ENCODE measurements at places on chromosomes 1 and 21.

GRCh38 chr1:102110586-102110985 lies 113.9 kb upstream of the OLFM3 start:
- DNase-seq: no peak

DNA sequence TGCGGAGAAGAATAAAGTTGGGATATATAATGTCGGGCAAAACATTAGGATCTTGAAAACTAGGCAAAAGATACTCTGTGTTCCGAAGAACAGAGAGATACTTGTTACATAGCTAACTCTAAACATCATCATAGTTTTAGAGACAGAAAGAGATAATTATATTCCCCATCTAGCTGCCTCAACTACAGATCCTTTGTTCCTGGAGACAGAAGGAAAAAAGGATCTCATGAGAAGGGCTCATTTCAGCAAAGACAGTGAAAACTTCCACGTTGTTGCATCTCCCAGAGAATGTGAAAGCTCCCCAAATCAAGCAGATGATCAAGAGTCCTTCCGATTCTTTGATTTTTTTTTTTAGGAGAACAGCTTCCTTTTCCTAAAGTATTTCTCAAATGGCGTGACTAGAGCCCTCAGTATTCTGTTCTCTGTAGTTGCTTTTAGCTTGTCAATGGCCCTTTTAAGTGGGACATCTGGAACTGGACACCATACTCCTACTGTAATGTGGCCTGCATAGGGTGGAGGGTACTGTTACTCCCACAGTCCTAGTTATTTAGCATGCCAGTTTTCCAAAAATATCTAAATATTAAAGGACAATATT lies 1048.2 kb downstream of the TTLL7 start:
- DNase-seq: no peak

GRCh38 chr1:236990052-236990445 lies 14.2 kb downstream of the MT1HL1 start:
- DNase-seq: no peak

- DNase-seq: no peak
Measured at GRCh38 chr1:210332233-210332632, 3.5 kb downstream of the HHAT start.

DNA sequence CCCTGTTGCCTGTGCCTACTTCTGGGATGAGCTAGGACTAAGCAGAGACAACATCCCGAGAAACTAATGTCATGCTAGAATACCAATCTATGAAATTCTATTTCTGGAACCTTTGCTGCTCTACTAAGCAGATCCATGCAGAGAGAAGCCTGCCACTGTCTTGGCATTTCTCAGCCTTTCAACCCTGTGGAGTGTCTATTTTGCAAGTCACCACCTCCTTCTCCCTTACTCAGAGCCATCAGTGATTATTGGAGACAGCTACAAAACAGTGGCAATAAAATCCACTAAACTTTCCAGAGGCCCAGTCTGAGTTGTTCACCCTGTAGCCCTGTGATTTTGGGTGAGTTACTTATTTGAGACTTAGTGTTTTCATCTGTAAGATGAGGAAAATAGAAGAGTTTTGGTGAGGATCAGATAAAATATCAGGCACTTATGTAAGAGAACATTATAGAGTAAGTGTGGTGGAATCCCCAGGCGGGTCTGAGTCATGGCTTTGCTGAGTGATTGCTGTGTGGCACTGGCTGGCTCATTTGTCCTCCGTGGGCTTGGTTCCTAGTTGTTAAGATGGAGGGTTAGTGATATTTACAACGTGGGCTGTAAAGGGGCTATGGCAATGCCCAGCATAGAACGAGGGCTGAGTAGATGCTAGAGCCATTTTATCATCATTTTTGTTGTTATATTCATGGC lies 61.1 kb downstream of the FMN2 start:
- DNase-seq: peak; percentile 36

DNA sequence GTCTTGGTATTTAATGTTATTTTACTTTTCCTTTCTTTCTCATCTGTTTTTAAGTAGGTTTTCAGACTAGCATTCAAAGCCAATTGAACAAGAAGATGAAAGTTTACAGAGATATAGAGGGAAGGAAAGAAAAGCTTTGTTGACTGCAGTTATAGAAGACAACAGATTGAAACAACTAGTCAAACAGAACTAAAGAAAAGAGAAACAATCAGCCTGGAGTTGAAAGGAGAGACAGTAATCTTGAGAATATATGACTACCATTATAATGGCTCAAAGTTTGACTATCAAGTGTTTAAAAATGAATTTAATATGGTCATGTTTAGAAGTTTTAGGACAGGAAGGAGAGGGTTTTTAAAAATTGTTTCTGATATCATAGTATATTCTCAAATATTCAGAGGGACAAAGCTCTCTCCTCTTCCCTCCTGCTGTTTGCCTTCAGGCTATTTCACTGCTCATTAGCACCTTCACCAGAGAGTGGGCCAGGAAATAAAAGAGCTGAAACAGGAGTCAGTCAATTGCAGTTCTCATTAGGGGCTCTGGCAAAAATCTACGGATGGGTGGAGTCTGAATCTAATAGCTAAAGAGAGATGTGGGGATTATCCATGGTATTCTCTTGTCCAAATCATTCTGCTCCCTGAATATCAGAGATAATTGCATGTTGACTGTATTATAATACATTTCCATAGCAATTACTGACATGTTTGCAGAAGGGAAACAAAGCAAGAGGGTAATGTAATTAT lies 577.8 kb downstream of the BRINP3 start:
- no peak for DNase-seq

DNA sequence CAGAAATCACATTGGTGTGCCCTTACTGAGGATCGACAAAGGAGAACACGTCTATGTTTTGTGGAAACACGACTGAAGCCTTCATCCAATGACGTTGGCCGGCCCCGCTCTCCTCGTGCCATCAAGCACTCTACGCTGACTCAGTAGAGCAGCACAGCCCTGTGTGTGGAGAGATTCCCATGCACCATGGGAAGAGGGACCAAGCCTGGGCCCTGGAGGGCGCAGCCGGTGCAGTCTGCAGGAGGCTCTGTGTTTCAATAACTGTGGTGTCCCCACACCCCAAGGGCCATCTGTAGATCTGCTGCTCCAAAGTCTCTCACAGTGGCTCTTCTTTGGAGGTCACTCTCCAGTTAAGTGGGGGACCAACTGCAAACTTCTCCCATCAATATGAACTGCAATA lies 97.4 kb downstream of the KCNJ15 start:
- DNase-seq: no peak

DNA sequence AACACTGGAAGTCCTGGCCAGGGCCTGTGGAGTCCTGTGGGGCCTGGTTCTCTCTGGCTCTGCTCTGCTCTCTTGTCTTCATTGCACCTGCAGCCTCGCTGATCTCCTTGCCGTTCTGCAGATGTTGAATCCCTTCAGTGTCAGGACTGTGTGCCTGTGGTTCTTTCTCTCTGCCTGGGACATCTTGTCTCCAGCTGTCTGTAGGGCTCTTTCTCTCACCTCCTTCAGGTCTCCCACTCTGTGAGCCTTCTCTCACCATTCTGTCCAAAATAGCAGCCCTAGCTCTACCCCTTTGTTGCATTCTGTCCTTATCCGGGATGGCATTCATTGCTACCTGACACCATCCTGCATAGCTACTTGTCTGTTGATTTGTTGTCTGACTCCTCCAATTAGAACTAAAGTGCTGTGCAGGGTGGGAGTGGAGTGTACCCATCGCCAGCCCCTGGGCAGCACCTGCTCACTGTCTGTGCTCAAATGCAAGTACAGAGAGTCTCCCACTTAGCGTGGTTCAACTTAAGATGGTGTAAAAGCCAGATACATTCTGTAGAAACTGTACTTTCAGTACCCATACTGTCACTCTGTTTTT lies 8.9 kb downstream of the PGBD2 start:
- DNase-seq: no peak

- no peak for DNase-seq
Measured at GRCh38 chr21:21915816-21916215, 917.6 kb downstream of the NCAM2 start.

- DNase-seq: no peak
Measured at GRCh38 chr21:25619198-25619597, 11.9 kb upstream of the MRPL39 start.

DNA sequence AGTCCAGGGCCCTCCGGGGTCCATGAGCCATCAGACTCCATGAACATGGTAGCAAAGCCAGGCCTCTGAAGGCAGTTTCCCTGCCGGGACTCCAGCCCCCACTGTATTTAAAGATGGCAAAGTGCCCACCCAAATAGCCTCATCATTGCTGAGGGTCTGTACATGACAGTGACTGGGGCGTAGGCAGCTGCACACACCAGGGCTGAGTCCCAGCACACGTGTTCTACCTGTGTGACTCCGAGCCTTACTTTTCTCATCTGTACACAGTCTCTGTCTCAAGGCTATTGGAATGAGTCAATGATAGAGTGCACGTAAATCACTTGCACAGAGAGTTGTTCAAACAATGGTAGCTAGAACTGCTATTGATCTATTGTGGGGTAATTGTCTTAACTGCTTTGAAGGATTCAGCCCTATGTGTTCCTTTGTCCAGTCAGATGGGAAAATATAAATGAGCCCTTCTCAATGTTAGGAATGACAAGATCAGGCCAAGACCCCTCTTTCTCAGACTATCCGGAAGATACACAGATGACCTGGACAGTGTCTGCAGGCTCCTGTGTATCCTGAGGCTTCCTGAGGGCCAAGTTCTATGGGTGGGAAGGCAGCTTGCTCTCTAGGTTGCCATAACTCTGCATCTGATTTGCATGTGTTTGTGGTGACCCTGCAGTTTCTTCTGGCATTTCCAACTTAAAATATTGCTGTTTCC lies 48.9 kb downstream of the RASSF5 start:
- no peak for DNase-seq

GRCh38 chr1:25072461-25072860 lies 142.4 kb upstream of the RUNX3 start:
- no peak for DNase-seq

- DNase-seq: no peak
Measured at GRCh38 chr21:34298534-34299167, 65.2 kb upstream of the KCNE2 start.

DNA sequence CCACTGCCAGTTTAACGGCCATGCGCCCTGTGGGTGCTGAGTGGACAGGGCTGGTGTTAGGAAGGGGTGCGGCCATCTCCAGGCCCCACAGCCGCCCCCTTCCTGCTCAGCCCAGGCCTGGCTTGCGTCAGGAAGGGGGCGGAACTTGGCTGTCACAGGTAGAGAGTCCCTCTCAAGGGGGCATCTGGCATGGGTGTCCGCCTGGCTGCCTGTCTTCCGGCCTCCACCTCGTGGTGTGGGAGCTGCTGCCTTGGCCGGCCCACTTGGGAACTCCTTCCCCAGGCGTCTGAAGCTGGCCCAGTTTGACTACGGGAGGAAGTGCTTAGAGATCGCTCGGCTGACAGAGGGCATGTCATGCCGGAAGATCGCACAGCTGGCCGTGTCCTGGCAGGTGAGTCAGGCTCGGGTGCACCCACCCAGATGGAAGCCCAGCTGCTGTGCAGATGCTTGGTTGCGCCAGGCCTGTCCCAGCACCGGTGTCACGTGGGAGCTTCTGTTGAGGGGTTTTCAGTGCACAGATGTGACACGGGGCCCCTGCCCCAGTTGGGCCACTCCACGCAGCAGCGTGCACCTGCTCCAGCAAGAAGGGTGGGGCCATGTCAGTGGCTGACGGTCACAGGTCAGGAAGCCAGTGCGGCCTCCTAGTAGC lies 9.1 kb upstream of the ATAD3B start:
- DNase-seq: peak; percentile 64

GRCh38 chr1:107480548-107481415 lies 339.9 kb downstream of the NTNG1 start:
- DNase-seq: peak; percentile 12

- DNase-seq: peak; percentile 54
Measured at GRCh38 chr1:174982971-174983689, 16.6 kb upstream of the CACYBP start.

DNA sequence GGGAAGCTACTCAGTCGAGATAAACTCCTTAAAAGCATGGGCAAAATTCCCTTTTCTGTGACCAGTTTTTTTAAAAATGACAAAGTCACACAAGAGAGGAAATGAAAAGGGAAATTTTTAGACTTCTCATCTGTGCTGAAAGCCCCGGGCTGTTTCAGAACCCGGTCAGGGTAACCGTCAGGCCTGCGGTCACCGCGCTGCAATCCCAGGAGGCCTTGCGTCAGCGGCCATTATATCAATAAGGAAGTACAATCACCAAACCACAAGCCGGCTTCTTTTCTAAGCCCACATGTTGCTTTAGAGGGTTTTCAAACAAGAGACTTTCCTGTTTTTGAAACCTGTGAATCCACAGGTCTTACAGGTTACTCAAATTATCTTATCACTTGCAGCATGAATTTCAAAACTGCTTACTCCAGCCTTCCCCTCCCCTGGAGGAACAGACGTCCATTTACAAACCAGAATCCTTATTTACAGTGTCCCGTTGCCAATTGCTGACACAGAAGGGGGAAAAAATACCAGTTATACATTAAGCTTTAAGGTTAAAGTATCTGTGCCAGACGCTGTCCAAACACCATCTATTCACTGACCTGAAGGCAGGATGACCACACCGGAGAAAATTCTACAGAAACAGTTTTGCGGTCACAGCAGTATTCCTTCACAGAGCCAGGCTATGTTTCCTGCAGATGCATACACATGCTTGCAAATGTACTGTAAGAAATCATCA lies 165.3 kb downstream of the TOMM20 start:
- peak; percentile 96 for DNase-seq

GRCh38 chr1:152049291-152050083 lies 12.7 kb upstream of the S100A11 start:
- peak; percentile 81 for DNase-seq

DNA sequence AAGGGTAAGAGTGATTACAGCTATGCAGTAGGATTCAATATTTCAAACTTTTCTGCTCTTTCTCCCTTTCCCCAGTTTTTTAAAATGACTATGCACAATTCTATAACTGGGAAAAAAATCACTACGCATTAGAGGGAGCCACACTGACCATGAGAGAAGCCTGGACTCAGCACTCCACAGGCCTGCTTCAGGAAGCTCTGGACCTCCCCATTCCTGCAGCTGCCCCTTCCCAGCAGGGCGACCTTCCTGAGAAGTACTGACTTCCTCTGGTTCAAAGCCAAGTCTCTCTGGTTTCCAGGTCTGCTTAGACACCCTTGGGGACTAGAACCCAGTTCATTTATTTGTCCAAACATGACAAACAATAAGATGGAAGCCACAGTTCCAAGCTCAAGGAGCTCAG lies 42.0 kb upstream of the CLSTN1 start:
- no peak for DNase-seq

GRCh38 chr1:213326281-213327016 lies 275.4 kb downstream of the RPS6KC1 start:
- DNase-seq: peak; percentile 47

DNA sequence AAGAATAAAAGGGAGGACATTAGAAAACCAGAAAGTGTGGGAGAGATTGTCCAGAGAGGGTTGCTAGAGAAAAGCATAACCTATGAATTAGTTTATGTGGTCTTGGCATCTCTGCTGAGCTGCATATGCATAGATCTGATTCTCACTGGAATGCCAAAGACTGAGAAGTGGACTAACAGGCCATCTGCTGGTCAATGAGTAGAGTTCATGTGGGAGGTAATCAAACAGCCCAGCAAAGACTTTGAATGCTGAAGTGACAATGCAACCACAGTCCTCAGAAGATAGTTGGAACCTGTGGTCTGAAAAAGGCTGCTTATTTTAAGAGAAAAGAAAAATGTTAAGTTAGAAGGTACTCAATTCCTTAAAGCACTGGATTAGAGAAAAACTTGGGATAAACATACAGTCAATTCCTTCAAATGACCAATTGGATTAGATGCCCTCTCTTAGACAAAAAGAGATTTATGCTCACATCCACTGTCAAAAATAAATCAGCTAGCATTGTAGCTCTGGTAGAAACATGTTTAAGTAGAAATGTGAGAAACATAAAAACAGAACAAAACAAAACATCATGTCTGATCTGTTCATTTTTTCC lies 382.8 kb downstream of the AMY1C start:
- no peak for DNase-seq
